ENCODE measurements at places on chromosomes 2 and 18.

GRCh38 chr2:156129227-156129626, 203.3 kb downstream of the NR4A2 start:
- no peak for DNase-seq

- DNase-seq: no peak
Observed at GRCh38 chr2:233674995-233675394, 3.3 kb downstream of the UGT1A9 start.

GRCh38 chr18:43312891-43313290, 35.6 kb upstream of the SYT4 start:
- DNase-seq: no peak

GRCh38 chr2:20617081-20617575, 33.8 kb downstream of the HS1BP3 start:
- no peak for DNase-seq

- DNase-seq: no peak
Observed at GRCh38 chr2:241153616-241154015, 3.3 kb downstream of the PPP1R7 start.

GRCh38 chr2:200635251-200635650, 49.4 kb downstream of the AOX1 start:
- DNase-seq: no peak

DNA sequence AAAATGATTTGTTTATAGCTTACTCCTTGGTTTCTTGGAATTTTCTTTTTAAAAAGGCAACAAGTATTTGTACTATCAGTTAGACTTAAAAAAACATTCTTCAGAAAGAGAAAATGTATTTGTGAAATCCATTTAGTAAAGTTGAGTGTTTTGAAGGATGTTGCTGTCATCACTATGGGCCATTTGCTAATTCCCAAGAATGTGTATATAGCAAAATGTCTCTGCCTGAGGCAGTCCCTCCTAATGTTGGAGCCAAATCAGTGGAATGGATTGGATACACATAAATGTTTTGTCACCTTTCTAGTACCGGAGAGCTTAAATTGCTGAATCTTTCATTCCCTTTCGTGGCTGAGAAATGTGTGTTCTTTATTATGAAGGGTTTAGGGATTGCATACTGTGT, 890.2 kb upstream of the ZEB2 start:
- DNase-seq: no peak

DNA sequence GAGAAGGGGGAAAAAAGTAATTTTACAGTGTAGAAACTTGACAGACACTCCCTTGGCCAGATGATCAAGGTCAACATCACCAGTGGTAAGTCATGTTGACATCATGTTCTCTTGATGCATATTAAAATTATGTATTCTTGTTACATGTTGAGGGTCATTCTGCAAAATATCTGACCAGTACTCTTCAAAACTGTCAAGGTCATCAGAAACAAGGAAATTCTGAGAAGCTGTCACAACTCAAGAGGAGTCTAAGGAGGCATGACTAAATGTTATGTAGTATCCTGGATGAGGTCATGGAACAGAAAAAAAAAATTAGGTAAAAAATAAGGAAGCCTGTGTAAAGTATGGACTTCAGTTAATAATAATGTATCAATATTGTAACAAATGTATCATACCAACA, 6.3 kb downstream of the SGPP2 start:
- no peak for DNase-seq

DNA sequence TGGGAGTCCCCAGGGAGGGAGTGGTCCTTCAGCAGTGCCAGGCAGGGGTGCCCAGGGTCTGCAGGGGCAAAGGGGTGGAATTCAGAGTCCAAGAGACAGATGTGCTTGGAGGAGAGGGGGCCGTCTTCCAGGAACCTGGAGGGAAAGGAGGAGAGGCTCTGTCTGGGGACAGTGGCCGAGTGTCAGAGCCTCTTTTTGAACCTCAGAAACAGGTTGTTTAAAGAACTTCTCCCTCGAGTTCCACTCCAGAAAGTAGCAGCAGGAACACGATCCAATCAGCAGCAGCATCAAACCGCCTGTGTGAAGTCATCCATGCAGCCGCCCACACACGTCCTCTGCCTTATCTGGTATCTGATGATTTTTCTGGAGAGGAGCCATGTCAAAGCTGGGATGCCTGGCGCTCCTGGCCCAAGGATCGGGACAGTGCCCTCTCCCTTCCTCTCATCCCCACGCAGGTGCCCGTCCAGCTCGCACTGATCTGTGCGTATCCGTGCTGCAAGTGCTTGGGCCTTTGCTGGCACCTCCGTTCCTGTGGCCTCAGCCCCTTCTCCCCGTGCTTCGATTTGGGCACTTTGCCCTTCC, 205.1 kb downstream of the NDUFA10 start:
- no peak for DNase-seq

Data from T-helper 22 cell (primary cell).